GM23338 (cell line): ENCODE measurements at places on chromosomes 5 and 9.
A peak's percentile ranks its signal among the peaks of the same experiment; 100 is the strongest.

GRCh38 chr9:114347675-114348074, 18.0 kb downstream of the ORM2 start:
- DNase-seq = no peak

DNA sequence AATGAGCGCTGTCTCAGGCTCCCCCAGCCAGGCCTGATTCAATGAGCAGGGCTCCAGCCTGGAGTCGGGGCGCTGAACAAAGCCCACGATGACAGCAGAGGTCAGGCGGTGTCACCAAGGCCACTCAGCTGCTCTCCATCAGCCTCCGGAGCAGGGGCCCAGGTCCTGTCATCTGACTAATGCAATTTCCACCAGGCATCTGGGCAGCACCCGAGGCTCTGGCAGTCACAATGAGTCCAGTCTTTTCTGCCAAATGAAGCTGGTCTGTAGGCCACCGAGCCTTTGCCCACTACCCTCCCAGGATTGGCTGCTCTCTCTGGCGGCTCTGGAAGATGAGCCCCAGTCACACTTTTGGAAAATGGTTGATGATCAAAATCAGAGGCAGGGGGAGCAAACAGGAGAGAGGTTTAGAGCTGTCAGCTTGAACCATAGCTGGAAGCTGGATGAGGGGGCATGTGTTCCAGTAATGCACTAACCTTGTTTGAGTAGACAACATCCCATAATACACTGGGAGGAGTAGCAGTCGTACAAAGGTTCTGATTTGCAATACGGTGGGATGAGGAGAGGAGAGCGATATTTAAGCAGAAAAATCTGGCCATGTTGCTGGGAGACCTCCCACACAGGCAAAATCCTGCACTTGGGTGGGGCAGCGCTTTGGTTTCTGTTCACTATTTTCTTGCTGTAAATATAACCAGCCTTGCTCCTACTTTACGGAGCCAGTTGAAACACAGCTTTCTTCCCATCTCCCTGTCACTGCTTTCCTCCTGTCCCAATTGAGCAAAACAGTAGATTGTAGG, 306.4 kb upstream of the PANK3 start:
- no peak for DNase-seq

DNA sequence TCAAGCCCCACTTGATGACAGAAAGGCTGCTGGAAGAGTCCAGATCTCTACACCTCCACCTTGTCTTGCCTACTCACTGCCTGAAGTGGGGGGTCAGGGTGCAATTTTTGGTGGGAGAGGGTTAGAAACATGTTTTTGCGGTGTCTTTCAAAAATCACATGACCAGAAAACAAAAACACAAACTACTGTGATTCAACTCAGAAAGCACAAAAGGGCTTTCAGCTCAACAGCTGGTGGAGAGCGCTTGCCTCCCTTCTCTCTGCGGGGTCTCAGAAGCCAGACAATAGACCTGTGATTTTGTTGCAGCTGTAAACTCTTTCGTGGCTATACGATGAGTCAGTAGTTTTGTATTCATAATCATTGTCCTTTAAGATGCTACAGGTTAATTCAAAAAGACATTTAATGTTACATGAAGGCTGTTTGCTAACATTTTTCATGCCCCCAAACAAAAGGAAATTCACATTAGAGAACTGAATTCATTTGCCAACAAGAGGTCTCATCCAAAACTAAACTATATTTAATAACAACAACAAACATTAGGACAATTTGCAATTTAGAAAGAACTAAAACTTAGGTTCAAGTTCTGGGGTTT, 172.6 kb upstream of the RAI14 start:
- peak; percentile 47 for DNase-seq

GRCh38 chr5:157148734-157149615, 6.3 kb upstream of the MED7 start:
- DNase-seq = peak; percentile 86

- no peak for DNase-seq
Observed at GRCh38 chr9:136624184-136624951, 38.3 kb upstream of the EGFL7 start.
